ENCODE measurements at places on chromosomes 5 and 9. TPM values are rescaled to one million over a fixed set of nuclear protein-coding genes. Genes with fewer than 3 reads are reported as not detected.

DNA sequence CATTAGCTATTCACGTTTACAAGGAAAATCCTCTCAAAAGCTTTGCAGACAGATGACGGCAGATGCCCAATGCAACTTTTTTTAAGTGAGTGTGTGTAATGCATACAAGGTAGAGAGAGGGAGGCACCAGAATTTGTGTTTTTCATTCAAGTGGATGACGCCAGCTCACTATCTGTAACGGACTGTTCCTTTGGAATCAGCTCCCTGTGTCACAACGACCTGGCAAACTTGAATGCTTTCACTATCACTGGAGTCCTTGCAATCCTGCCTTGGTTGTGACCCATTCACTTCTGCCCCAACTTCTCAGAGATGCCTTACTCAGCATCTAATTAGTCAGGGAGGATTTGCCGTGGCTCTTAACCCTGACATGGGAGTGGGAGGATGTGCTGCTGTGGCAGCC is 148.5 kb downstream of the BNC2 start:
- no peak for DNase-seq

GRCh38 chr9:129962889-129963703 is 79.9 kb downstream of the FNBP1 start:
- no peak for DNase-seq

Gene HSPA4
- 159 TPM for polyA plus RNA-seq

- DNase-seq, result no peak
These were observed 2.2 kb downstream of the HSD17B3 start for GRCh38 chr9:96299823-96300222.

DNA sequence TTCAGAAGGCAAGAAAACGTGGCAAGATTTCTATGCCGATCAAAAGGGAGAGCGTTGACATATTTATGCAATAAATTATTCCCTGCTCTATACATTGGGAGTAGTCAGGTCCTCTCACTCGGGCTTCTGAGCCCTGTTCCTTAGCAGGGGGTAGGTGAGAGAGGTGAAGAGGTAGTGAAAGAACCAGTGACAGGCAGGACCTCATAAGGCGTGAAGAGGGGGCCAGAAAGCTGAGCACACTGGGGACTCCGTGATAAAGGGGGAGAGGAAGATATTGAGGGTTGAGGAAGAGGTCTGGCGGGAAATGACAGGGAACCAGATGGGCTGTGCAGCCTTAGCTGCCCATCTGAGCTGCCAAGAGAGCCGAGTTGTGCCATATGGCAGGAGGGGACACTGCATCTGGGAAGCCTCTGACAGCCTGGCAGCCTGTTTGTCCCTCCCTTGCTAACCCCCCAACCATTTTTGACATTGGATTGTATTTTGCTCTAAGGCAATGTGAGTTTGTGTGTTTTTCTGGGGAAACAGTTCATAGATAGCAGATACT is 782 bp upstream of the CDC20B start:
- no peak for DNase-seq

Gene COL23A1
- 5.8 TPM for polyA plus RNA-seq

DNA sequence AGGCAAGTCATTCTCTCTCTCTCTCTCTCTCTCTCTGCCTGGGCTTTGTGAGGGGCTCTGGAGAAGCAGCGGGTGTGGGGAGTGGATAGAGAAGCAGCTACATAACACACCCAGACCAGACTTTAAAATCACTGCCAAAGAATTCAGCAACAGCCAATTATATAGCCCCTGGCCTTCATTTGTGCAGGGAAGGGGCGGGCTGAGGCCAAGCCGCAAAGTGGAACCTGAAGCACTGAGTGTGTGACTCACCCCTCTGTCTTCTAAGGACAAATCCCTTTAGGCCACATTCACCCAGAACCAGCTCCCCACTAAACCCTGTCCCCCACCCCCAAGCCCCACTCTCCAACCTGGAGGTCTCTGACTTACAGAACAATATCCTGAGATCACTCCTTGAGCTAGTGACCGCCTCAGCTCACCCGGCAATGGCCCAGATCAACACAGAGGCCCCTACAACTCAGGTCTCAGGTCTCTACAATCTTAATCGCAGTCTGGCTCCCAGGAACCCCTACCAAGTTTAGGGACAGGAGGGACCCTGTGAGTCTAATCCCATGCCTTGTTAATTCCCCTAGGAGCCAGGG is 6.0 kb downstream of the B4GALT1 start:
- no peak for DNase-seq

GRCh38 chr9:19431361-19432171 is 22.8 kb downstream of the ACER2 start:
- peak; percentile 54 for DNase-seq

GRCh38 chr9:93007529-93008058 is 50.9 kb upstream of the SUSD3 start:
- no peak for DNase-seq

DNA sequence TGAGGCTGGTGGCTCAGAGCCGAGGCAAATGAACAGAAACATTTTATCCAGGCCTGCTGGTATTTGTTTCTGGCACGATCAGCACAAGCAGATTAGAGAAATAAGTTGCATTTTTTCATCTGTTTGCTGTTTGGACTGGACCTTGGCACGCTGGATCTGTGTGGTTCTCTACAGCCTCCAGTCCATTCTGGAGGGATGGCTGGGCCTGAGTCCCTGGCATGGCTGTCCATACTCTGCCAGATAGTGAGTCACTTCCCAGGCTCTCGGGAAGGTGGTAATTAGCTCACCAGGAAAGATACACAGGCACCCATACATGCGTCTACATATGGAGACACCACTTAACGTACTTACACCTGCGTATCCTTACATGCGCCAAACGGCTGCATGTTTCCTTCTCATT is 78.6 kb downstream of the SPRY4 start:
- DNase-seq, result no peak

DNA sequence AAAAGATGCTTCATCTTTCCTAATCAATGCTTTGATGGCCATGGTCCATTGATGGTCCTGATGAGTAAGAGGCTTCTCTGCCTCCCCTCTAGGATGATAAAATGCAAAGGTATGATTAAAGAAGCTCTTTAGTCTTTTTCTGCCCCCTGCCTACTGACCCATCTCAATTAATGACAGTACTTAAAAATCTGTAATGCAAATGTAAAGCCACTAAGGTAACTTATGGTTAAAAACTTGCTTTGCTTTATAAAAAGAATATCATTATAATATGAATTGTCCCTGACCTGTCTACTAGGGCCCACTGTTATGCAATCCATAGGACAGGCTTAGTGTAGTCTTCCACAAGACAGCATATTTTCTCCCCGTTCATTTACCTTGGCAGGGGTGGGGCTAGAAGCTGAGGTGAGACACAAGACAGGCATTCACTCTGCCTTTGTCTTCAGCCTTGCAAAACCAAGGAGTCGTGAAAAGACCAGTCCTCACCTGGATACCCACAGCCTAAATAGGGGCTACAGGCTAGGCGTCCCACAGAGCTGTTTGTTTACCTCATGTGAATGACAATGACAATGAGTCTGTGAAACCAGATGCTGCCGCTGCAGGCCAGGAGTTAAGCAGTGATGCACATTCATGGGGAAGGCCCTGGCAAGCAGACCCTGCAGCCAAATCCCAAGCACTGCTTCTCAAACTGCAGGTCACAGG is 60.4 kb downstream of the BNC2 start:
- no peak for DNase-seq

GRCh38 chr9:16869131-16869881 is 1.2 kb downstream of the BNC2 start:
- DNase-seq, result no peak

Gene TMEM174
- polyA plus RNA-seq, result 16.4 TPM

DNA sequence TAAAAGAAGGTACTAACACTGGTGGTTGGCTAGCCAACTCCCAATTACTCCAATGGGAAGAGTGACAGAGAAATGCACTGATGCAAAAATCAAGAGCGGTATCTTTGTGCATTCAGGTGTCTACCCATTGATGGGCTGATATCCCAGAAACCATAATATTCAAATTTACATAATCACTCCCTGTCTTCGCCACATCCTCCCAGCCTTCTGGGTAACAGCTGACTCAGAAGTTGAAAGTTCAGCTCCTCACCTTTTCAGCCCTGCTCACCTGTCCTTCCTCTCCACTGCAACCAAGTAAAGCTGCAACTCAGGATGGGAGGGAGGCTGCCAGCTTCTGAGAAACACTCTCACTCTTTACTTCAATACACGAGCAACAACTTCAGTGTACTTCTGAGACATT is 6.9 kb downstream of the SUSD1 start:
- DNase-seq, result no peak

DNA sequence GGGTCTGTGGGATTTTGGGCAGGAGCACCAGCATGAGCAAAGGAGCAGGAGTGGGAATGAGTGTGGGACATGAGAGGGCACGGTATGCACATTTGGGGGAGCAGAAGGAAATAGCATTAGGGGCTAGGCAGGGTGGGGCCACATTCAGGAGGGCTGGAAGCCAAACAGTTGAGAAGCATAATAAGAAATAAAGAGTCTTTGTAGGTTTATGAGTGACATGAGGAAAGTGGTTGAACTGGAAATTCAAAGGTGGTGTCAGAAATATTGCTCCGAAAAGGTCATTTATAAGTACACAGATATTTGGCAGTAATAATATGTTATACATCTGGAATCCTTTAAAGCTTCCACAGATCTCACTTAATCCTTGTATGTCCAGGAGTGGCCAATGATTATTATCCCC is 26.4 kb downstream of the ARHGEF28 start:
- DNase-seq, result no peak

DNA sequence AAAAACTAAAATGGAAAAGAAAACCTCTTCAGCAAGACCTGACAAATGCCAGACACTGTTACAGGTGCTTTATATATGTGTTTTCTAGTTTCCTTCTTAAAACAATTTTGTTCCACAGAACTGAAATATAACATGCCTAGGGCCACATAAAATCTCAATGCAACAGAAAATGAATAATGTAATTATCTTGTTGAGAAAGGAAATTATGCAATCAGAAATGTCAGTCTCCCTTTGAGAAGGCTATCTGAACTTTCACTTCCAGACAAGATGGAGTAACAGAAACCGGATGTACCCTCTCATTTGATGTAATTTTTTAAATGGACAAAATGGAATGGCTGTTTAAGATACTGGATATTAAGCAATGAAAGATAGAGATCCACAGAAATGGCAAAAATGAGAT is 79.2 kb downstream of the AGTPBP1 start:
- DNase-seq, result no peak

Gene PTGS1
- polyA plus RNA-seq, result 5.9 TPM

DNA sequence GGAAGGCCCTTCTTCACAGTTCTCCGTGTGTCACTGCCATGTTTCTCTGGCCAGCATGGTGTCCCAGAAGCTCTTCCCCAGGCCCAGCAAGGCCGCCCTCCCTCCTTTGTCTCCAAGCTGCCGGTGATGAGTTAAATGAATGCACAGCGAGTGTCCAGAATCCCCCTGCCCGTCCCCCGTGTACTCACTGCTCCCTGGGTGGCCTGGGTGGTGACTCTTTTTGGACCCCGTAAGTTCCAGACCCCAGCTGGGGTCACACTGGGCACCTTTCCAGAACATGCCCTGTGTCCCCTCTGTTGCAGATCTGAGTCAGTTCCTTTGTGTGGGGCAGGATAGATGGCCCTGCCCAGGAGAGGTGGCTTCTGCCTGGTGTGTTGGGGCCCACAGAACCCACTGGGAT is 95.0 kb downstream of the MRPL36 start:
- DNase-seq, result no peak

Measured in left renal pelvis (tissue), 4 donors.